HFF-Myc (cell line): ENCODE measurements at places on chromosomes 2 and 18.

GRCh38 chr2:381181-381580, 93.3 kb upstream of the ALKAL2 start:
- no peak for DNase-seq

DNA sequence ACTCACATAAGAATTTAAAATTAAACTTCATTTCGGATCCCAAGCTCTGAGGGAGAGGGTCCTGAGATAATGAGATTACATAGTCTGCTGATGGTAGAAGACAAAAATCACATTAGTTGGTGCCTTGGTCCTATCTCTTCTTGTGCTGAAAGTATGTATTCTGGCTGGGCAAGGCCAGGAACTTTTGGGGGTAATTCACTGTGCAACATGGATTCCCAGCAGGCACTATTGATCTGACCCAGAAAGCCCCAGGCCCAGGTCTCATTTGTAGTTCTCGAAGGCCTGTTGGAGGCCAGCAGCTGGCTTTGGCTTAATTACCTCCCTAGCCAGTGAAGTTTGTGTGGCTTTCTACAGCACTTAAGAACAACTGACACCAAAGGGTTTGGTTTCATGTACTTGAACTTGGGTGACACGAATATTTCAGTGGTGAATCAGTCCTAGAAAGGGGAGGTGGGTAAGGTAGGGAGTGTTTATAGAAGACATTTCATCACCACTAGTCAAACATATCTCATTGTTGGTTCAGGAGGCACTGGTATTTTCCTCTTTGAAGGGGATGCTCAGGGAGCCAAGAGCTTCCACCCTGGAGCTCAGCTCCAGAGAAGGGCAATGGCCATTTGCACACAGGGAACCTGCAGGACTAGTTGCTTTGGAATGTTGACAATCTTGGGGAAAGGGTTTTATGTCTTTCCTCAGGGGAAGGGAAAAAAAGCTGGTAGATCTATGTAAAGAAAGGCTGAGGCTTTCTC, 217.8 kb downstream of the OSR1 start:
- no peak for DNase-seq

DNA sequence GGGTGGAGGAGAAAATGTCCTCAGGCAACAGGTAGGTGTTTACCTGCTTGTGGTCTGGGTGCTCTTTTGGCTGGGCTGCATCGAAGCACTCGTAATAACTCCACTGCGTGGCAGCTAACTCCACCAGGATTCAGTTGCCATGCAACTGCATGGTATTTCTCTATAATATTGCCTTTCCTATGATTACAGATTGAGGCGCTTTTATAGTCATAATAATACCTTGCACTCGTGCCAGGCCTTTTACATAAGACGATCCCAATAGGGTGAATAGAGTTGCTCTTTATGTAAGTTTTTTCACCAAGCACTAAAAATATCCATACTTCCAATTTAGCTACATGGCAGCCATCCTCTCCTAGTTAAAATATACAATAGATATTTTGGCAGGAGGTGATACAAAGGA, 19.7 kb upstream of the NYAP2 start:
- no peak for DNase-seq

DNA sequence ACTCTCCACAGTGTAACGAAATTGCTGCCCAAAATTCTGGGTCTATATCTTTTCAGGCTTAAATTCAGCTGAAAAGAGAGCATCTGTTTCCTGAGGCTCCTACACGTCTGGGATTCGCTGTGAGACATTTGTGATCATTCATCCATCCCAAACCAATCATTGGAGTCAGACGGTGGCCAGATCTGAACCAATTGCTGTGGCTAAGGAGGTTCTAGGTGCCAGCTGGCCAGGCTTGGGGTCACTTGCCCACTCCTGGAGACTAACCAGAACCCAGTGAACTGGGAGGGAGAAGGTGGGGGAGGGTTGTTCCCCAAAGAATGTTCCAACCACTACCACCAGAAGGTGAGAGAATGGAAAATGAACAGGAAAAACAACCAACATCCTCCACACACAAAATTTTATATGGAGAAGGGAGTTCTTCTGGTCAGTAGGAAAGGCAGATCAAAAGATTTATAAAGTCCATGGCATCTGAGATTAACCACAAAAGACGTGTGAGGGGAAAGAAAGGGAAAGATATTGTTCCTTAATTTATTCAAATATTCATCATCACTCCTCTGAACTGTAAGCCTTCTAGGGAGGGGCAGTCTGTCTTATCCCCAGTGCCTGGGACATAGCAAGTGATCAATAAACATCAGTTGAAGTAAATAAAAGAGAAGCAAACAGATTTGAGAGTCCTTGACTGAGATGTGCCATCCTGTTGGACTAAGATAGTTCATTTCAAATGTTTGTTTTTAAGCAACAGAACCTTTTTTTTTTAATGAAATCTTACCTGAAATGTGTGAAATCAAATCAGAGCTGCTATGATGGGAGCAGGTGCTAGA, 3.0 kb upstream of the RTKN start:
- no peak for DNase-seq

GRCh38 chr2:67124531-67124930, 272.6 kb upstream of the ETAA1 start:
- no peak for DNase-seq

DNA sequence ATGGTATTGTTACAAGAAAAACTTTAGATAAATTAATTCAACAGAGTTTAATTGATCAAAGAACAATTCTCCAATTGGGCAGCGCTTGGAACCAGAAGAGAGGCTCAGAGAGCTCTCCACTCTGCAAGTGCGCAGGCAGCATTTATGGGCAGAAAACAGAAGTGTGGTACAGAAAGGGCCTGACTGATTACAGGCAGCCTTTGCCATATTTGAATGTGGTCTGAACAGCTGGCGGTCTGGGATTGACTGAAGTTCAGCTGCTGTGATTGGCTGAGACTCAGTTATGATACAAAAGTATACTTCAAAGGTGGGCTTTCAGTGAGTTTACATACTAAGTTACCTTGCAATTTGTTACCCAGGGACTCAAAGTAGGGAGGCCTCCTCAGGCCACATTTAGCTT, 301.3 kb upstream of the ID2 start:
- no peak for DNase-seq

GRCh38 chr2:55156326-55156725, 75.8 kb downstream of the CLHC1 start:
- no peak for DNase-seq
